ENCODE measurements at places on chromosomes 2 and 18.

DNA sequence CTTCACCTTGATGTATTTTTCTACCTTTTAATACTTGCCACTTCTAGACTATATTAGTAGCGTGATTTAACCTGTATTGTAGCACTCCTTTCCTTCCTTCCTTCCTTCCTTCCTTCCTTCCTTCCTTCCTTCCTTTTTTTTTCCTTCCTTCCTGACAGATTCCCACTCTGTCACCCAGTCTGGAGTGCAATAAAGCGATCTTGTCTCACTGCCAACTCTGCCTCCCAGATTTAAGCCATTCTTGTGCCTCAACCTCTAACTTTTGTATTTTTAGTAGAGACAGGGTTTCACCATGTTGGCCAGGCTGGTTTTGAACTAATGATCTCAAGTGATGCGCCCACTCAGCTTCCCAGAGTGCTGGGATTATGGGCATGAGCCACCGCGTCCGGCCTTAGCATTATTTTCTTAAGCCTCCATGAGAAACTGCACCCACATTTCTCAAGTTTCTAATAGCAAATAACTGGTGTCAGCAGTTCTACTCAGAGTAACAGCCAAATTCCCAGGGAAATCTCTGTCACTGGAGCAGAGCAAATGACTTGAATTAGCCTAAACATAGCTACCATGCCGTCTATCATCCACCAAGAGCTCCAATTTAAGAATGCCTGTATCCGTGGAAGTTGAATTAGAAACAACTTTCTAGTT, 529.2 kb downstream of the LRP1B start:
- DNase-seq: no peak

DNA sequence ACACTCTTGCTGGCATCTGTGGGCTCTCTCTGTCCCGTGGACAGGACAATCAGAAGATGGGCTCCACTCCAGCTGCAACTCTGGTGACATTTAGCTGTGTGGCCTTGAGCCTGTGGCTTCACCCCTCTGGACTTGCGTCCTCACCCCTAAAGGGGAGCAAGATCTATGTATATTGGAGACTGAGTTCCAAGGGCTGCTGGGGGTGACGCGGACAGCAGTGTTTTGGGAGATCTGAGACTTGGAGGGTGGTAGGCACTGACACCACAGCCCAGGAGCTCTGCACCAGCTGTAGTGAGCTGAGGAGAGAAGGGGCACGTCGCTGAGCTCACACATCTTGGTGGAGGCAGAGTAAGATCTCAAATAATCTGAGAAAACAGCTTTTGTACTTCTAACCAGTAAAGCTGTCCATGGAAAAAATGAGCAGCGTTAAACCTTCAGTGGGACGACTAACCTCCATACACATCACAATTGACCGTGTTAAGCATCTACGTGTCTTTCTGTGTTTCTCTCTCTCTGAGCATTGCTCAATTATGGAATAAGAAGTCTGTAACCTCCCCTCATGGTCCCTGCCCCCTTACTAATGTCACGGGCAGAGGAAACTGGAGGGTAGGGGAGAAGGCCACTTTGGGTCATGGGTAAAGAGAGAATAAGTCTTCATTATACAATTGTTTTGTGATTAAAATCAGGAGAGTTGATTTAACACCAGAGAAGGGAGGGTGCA, 85.8 kb downstream of the SH3RF3 start:
- DNase-seq: no peak

DNA sequence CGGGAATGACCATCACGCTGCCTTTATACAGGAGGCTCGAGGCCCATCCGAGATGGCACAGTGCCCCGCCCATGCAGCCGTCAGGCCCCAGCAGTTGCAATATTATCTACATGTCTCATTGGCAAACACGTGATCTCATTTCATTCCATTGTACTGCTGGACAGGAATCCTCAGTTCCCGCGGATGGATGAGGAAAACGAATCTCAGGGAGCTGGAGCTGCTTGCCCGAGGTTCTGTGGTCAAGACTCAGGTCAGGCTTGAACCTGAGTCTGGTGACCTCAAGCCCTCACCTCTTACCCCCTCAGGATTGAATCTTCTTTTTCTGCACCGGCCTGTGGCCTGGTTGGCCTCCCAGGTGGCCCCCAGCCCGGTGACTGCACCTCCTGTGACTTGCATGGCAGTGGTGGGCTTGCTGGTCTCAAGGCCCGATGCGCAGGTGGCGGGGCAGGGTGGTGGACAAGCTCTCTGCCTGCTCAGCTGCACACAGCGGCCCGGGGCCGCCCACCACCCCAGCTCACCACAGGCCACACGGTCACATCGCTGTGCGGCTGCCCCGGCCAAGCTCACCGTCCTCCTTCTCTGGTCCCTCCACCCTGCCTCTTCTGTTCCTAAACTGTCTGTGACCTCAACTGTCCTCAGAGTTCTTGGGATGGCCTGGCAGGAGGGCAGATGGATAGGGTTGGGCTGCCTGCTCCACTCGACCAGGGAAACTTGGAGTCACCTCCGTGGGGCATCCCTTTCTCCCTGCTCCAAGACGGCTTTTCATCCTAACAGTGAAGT, 52.0 kb upstream of the HS6ST1 start:
- no peak for DNase-seq

- DNase-seq: no peak
Measured at GRCh38 chr18:26424428-26425147, 123.8 kb downstream of the KCTD1 start.

- DNase-seq: no peak
Measured at GRCh38 chr2:145728511-145728910, 1208.6 kb upstream of the ZEB2 start.

Measured in stimulated activated CD8-positive, alpha-beta memory T cell treated with anti-CD3 and anti-CD28 coated beads, Interleukin-7, amount 100 ng/mL, for 1 hour (primary cell).